Heart right ventricle (tissue), 16 donors: ENCODE measurements at places on chromosomes 7 and 10. TPM values are rescaled to one million over a fixed set of nuclear protein-coding genes. Genes with fewer than 3 reads are reported as not detected.

The PRRT4 gene
- 3.1 TPM for total RNA-seq

The FRMPD2 gene
- total RNA-seq, result not detected

The DENND2A gene
- total RNA-seq, result 10.8 TPM

The RNLS gene
- total RNA-seq, result 16.9 TPM

The STOX1 gene
- 0.09 TPM for total RNA-seq

The SPDYE6 gene
- not detected for total RNA-seq

The KRIT1 gene
- total RNA-seq, result 29.7 TPM

The ZPBP gene
- total RNA-seq, result not detected

The TMEM176A gene
- total RNA-seq, result 85.8 TPM

The OR2A1 gene
- not detected for total RNA-seq
